ENCODE measurements at places on chromosomes 3 and 15.

DNA sequence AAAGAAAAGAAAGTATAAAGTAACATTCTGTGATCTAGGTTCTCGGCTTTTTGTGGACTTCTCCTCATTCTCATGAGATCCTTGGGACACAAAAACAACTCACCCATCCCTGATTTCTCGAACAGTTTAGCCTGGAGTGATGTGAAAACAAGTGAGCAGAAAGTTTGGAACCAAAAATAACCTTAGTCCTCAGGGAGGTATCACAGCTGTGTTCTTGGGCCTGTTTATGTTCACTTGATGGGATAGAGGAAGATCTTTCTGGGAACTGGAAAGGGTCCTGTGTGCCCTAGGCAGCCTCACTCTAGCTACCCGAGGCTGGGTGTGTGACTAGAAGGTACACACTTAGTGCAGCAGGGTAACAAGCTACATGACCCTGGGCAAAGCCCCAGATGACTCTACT is 308.8 kb upstream of the PDZRN3 start:
- DNase-seq: no peak

- no peak for DNase-seq
These were observed 168.2 kb downstream of the ECT2 start for GRCh38 chr3:172918568-172919296.

GRCh38 chr3:150062492-150062891 is 91.8 kb upstream of the PFN2 start:
- DNase-seq: no peak

DNA sequence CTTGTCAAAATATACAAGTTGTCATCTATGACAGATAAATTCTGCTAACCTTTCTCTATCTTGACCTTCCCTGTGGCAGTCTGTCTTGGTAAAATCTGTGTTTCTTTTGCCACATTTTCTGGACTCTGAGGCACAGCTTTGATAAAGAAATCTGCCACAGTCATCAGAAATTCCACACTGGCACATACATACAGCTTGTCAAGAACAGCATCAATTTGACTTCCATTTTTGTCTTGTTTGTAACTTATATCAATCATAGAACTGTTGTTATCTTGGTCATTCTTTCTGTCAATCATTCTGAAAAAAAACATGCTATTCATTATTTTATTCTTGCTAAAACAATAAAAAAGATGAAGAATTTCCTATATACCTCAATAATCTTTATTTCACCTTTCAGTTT is 130.8 kb downstream of the VPS13C start:
- DNase-seq: no peak

- no peak for DNase-seq
These were observed 19.8 kb downstream of the TUBGCP4 start for GRCh38 chr15:43390723-43391122.

DNA sequence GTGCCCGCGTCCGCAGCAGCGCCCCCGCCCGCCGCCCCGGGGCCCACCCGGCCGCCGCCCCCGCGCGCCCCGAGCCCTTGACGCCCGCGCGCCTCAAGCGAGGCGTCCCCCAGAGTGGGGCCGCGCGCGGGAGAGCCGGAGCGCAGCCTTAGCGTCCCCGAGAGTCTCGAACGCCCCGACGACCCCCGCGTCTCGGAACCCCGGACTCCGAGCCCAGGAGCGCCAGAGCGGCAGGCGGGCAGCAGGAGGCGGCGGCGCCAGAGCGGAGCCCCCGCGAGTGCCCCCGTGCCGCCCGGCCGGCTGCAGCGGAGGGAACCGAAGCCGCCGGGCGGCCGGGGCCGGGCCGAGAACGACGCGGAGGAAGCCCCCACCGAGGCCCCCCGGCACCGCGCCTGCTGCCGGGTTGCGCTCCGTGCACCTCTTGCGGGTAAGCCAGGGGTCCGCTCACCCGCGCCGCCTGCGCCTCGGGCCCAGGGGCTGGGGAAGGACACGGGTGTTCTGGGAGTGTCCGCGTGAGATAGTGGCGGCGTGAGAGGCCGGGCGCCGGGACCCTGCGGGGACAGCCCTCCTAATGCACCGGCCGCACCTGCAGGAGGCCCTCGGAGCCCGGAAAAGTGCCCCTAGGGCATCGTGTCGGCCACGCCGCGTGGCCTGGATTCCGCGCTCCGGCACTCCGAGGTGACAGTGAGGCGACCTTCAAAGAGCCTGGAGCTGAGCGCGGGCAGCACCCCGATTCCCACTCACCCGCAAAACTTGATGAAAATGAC is 52.0 kb upstream of the ULK4 start:
- DNase-seq: peak; percentile 45

DNA sequence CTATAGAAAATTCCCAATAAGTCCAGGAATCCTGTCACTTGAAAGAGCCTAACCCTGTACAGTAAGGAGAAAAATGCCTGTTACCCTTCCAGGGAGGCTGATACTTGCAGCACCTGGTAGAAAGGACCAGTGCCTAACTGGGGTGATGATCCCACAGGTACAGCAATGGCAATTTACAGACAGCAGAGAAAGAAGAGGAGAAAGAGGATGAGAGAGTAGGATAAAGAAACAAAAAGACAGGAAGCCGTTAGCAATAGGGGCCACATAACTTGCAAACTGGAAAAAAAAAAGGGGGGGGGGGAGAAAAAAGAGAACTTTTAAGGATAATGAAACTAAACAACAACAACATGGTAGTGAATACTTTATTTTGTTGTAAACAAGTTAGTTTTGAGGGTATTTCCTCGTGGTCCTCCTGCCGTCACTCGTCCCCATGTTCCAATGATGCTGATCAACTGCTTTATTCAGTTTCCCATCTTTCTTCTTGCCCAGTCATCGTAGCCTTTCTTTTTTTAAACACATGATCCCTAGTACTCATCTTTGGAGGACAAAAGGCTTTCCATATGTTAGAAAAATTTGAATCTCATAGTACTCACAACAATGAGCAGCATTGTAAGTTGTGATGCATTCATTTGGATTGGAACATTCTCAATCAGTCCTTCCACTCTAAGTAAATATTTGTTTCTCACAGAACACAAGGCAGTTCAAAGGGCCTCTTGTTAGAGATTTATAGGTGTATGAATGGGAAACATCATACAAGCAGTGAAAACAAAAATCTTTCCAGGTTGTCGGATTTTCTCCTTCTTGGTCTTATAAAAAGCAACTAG is 8.6 kb downstream of the TM4SF1 start:
- no peak for DNase-seq

GRCh38 chr15:78033864-78034263 is 43.6 kb downstream of the TBC1D2B start:
- peak; percentile 60 for DNase-seq

DNA sequence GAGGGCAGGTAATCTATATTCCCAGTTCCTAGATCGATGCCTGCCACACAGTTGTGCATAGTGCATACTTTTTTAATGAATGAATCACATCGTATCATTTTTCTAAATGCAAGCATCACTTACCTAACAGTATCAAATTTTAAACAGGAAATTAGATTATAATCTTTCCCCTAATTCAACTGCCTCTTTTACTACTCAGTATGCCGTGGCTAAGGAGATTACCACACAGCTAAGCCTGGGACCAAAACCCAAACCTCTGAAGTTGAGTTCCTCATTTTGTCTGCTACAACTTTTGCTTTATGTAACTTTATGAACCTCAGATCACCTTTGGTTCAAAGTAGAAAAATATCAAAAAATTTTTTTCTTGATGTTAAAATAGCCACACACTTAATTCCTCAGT is 53.2 kb upstream of the FNDC3B start:
- no peak for DNase-seq

DNA sequence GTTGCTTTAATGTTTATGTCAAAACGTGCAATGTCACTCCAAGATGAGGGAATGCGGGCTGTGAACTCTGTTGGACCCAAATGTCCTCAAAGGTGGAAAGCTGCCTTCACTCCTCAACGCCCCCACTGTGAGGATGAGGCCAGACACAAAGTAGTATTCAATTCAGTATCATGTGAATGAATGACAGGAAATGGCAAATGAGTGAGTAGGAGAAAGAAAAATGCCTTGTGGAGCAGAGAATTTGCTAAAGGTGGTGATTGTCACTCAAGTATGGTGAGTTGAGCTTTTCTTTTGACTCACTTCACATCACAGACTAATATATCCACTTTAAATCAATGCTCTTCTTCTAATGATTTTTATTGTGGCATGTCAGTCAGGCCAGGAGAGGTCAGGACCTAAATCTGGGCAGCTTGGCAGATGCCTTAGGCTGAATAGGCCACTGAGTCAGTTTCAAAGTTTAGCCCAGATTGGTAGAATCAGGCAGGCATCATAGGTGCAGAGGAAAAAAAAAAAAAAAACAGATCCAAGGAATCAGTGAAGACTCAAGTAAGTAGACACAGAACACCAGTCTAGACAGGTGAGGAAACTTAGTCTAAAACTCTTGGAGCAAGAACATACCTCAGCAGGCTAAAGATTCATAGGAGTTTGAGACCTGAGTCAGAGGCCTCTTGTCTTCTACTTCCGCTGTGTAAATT is 71.0 kb upstream of the ZBED2 start:
- DNase-seq: no peak

DNA sequence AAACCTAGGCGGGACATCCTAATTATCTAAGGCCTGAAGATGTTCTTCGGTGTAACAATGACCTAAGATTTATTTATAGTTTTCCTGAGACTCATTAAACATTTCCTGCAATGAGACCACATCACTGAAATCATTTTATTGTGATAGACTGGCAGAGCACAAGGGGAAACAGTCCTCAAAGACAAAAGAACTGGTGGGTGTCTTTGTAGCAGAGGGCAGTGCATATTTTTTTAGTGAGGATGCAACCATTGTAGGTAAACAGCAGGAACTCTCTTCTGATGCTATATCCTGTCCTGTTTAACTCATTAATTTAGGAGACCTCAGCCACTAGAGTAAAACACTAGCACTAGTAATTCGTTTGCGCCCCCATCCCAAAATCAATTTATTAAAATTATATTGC is 100.0 kb downstream of the MAGI1 start:
- no peak for DNase-seq

- no peak for DNase-seq
These were observed 76.0 kb downstream of the ETFA start for GRCh38 chr15:76235186-76235826.

- DNase-seq: no peak
These were observed 183.8 kb downstream of the MEGF11 start for GRCh38 chr15:66069751-66070150.

DNA sequence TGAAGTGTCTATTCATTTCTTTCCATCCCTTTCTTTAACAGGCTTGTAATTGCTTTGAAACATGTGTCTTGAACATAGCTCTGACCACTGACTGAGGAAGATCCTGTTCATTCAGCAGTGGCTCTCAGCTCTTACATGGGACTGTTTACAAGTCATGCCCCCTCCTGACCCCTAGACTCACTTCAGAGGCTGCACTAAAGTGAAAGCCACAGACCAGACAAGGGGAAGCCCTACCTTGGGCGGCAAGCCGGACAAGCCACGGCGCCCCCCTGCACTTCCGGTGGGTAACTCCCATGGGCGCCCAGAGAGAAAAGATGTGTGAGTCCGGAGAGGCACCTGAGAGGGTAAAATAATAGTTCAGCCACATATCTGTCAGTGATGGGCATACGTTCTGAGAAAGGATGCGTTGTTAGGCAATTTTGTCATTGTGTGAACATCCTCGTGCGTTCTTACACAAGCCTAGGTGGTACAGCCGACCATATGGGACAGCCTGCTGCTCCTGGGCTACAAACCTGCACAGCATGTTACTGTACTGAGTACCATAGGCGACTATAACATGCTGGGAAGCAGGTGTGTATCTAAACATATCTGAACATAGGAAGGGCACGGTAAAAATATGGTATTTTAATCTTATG is 116.2 kb downstream of the CHSY1 start:
- DNase-seq: no peak

- DNase-seq: no peak
These were observed 937.3 kb downstream of the ROBO1 start for GRCh38 chr3:78830470-78830869.

- no peak for DNase-seq
These were observed 64.4 kb downstream of the MAGEF1 start for GRCh38 chr3:184647405-184647936.

- DNase-seq: no peak
These were observed 2.7 kb downstream of the TTC21A start for GRCh38 chr3:39110041-39110639.

DNA sequence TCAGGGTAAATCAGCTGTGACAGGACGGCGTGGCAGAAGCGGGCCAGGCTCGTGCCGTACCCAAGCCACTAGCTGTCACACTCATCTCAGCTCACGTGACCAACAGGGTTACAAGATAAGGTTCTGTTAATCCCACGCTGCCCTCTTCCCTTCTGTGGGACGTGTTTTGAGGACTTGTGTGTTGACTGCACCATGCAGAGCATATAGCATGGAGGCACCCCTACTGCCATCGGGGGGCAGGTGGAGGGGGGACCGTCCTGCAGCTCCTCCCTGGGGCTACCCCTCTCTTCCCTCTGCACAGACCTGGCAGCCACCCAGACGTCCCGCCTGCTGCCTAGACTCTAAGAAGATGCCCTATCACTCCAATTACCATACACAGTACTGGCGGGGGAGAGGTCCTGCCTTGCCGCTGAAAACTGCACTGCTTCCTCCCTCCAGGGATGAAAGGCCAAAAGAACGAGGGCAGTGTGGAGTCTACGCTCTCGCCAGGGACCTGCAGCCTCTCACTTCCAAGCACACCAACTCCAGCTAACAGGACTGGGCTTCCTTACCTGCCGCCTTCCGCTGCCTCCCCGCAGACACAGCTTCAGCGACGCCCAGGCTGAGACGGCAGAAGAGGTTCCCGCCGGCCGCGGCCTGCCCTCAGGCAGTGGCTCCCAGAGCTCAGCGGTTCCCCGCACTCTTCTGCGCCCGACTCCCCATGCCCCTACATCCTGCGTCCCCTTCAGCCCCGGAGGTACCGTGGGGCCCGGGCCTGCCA is at the start of gene TNK2:
Gene TNK2 (minus strand): TSS at position 618 of the 760 bp plus-strand sequence. CDS start 19,963 bp downstream, outside the sequence.
- peak; percentile 52 for DNase-seq

GRCh38 chr15:43867096-43867495 is 40.3 kb downstream of the WDR76 start:
- DNase-seq: no peak

- DNase-seq: no peak
These were observed 3.1 kb downstream of the MYO1E start for GRCh38 chr15:59369597-59369996.

DNA sequence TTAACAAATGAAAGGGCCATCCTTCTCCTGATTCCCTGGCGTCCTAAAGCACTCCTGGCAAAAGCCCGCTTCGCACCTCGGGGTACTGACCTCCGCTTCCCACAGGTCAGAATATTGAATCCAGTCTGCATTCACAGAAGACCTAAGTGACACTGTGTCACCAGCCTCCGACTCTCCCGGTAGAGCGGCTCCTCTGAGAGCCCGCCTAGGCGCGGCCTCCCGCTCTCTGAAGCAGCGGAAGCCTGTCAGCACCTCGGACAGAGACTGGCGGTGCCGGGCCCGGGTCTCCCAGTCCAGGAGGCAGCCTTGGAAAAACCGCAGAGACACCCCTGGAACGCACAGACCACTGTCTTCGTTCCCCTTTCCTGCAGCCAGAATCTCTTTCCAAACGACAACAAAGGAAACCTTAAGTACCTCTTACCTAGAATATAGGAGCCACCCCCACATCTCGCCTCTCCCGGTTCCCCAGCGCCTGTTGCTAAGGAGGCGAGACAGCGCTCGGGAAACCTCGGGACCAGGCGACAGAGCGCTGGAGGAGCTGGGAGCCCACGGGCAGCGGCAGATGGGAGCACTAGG is 1.2 kb downstream of the GABRB3 start:
- DNase-seq: no peak

- DNase-seq: no peak
These were observed 235.8 kb upstream of the TMCO5A start for GRCh38 chr15:37698679-37699078.

- DNase-seq: no peak
These were observed 583.6 kb downstream of the AGBL1 start for GRCh38 chr15:86663304-86663703.

Measured in T-helper 1 cell (primary cell).